ENCODE measurements at places on chromosomes 5 and 9.
A peak's percentile ranks its signal among the peaks of the same experiment; 100 is the strongest.

DNA sequence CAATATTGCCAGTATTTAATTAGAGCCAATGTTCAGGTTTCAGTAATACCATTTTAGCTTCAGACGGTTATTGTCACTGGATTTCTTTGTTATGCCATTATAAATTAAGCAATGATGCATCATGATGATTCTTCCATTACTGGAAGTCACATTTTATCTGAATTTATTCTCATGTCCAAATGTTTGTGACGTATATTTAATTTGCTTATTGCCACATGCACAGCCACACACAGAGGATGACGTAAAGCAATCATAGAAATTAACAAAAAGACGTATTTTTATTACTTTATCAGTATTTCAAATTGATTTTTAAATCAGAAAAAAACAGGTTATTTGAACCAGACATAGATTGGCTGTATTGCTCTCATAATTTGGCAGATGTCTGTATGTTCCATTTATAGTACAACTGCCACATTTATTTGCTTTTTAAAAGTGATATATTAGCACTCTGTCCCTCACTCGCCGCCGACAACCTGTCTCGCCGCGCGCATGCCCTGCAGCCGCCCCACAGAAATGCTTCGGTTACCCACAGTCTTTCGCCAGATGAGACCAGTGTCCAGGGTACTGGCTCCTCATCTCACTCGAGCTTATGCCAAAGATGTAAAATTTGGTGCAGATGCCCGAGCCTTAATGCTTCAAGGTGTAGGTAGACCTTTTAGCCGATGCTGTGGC, 970.9 kb downstream of the CDH12 start:
- H3K27me3 ChIP-seq = no peaks in the 10 kb centered on the region
- no peak for DNase-seq
- H3K27ac ChIP-seq = no peak overlapping the region
- no peaks in the 10 kb centered on the region for H3K4me1 ChIP-seq
- H3K36me3 ChIP-seq = no peaks in the 10 kb centered on the region

DNA sequence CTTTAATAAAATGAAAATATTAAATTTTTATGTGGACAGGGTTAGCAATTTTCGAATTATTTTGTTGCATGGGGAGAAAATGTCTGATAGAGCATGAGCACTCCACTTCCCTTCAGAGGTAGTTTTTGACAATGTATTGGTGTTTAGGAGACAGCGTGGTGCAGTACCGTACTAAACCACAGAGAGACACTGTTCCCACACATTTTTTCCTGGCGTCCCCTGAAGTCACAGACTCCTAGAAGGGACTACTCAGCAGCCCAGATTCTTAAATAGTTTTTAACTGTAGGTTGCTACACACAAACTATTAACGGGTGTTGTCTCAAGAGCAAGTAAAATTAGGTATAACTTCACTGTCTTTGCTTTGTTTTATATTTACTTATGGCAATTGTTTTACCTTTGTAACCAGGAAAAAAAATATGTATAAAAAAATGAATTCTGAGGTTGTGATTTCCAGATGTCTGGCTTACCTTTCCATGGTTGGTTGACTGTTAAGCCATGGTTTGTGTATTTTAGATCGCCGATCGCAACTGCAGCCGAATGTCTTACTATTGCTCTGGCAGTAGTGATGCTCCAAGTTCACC, 171.2 kb downstream of the DOCK8 start:
- H3K36me3 ChIP-seq = no peaks in the 10 kb centered on the region
- no peak overlapping the region for H3K4me3 ChIP-seq
- peak; percentile 66 for DNase-seq
- no peaks in the 10 kb centered on the region for H3K4me1 ChIP-seq

- H3K27ac ChIP-seq = no peak overlapping the region
- no peak for DNase-seq
- no peaks in the 10 kb centered on the region for H3K36me3 ChIP-seq
- H3K27me3 ChIP-seq = no peaks in the 10 kb centered on the region
- H3K4me3 ChIP-seq = no peak overlapping the region
- H3K4me1 ChIP-seq = no peaks in the 10 kb centered on the region
Observed at GRCh38 chr5:65994117-65994786, 67.9 kb downstream of the ERBIN start.

- H3K4me1 ChIP-seq = no peaks in the 10 kb centered on the region
- no peak overlapping the region for H3K4me3 ChIP-seq
- H3K27ac ChIP-seq = no peak overlapping the region
- no peak for DNase-seq
- no peaks in the 10 kb centered on the region for H3K36me3 ChIP-seq
Observed at GRCh38 chr5:179417696-179418095, 72.4 kb upstream of the ADAMTS2 start.
